Smooth muscle cell of bladder (primary cell): ENCODE measurements at places on chromosomes 4 and X. TPM values are rescaled to one million over a fixed set of nuclear protein-coding genes. Genes with fewer than 3 reads are reported as not detected.

HPGDS gene
- not detected in 2 replicates for total RNA-seq

DMRTC1 gene
- not detected in 2 replicates for total RNA-seq

NHS gene
- 1.2 and 1.3 TPM in 2 replicates for total RNA-seq

CCDC110 gene
- 1.7 and 2.0 TPM in 2 replicates for total RNA-seq

EXOC1L gene
- 0.37 TPM in 1 of 2 replicates, not detected in the other for total RNA-seq

CXCR3 gene
- total RNA-seq = not detected in 2 replicates

RTL3 gene
- total RNA-seq = not detected in 2 replicates
